ENCODE measurements at places on chromosomes 7 and 10. TPM values are rescaled to one million over a fixed set of nuclear protein-coding genes. Genes with fewer than 3 reads are reported as not detected.

GRM8 gene
- total RNA-seq: 19.6 TPM

SPDYE5 gene
- 0.22 TPM for total RNA-seq

MACC1 gene
- total RNA-seq: 4.3 TPM

PDK4 gene
- 8.9 TPM for total RNA-seq

TAS2R5 gene
- 8.6 TPM for total RNA-seq

ANKRD2 gene
- 0.55 TPM for total RNA-seq

ATXN7L1 gene
- 19.2 TPM for total RNA-seq

FAM131B gene
- total RNA-seq: 13.0 TPM
